ENCODE measurements at places on chromosomes 13 and 19.

DNA sequence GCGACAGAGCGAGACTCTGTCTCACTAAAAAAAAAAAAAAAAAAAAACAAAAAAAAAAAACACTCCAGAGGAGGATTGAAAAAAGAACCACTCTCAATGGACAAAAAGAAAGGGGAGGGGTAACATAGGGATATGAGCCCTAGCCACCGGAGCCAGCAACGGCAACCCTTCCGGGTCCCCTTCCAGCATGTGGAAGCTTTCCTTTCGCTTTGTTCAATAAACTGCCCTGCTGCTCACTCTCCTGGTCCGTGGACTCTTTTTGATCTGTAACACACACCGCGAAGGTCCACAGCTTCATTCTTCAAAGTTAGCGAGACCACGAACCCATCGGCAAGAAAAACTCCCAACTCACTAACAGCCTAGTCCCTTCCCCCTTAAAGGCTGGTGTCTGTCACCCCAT is 1.0 kb upstream of the REX1BD start:
- DNase-seq = no peak

DNA sequence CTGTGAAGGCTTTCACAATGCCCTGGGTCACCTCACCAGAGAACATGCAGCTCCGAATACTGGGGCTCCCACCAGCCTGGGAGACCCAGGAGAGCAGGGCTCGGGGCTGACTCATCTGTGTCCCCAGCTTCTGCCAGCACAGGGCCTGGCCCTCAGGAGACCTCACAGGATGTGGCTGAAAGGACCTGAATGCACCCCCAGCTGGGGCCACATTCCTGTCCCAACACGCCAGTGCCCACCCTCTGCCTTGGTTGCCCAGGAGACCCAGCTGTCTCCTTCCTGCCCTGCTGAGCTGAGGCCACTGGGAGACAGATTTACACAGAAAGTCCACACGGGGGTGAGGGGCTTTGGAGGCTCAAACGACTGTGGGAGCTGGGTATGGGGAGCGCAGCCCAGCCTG is 11.9 kb downstream of the BCAT2 start:
- no peak for DNase-seq

- DNase-seq = no peak
Observed at GRCh38 chr19:50501186-50501567, 9.8 kb downstream of the JOSD2 start.

DNA sequence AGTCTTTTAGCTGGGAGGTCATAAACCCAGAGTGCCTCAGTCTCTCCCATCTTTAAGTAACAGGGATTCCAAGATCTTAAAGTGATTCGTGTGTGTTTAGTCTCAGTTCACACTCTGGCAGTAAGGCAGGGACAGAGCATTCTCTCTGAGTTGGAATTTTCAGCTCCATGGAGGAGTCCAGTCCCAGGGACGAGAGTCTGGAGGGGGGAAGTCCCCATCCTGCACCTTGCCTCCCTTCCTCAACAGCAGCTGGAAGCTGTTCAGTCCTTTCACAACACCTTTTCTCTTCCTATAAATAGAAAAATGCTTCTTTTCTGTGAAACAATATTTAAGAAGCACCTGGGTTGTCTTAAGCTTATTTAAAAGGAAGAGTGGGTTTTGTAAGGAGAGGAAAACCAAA is 82.0 kb downstream of the KLF5 start:
- no peak for DNase-seq

- no peak for DNase-seq
Observed at GRCh38 chr19:1944088-1944915, 3.3 kb downstream of the CSNK1G2 start.

DNA sequence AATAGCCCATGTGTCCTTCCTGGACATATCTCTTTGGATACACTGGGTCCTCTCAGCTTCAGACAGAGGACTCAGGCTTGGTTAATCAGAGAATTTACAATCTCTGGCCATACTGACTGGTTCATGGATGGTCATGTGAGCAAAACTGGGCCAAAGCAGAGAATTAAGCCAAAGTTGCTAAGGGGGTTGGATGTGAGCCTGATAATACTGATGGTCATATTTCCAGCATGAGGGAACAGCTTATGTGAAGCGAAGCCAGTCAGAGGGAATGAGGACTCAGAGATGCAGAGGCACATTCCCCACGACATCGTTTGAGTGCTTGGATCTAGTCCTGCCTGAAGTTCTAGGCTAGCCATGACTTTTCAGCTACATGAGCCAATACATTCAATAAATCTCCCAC is 22.0 kb upstream of the LRRC4B start:
- no peak for DNase-seq

GRCh38 chr19:2497186-2497585 is 21.3 kb downstream of the GADD45B start:
- DNase-seq = no peak

- no peak for DNase-seq
Observed at GRCh38 chr13:21095311-21095710, 33.9 kb upstream of the LATS2 start.

- no peak for DNase-seq
Observed at GRCh38 chr13:90321281-90321931, 1026.1 kb upstream of the MIR17HG start.

- no peak for DNase-seq
Observed at GRCh38 chr13:35887115-35887666, 244.0 kb downstream of the DCLK1 start.

DNA sequence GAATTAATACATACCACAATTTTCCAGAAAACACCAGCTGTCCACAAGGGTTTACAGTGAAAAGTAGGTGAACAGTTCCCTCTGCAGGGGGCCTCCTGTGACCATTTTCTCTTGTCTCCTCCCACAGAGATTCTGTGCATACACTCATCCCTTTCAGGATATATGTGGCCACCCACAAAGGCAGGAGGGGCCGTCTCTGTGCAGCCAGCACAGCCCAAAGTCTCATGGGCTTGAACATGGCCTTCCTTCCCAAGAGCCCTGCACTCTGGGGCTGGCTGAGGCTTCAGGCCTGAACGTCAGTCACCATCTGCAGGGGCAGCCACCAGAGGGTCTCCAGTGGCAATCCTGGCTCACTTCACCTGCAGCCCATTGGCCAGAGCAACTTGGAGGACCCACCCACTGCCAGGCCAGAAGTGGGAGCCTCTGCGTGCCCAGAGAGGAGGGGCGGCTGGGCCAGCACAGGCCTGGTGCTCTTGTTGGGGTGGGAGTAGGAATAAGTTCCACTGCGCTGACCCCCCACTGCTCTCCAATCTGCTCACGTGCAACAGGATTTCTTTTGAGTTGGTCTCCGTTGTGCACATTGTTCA is 25.1 kb downstream of the TMEM161A start:
- no peak for DNase-seq

- DNase-seq = no peak
Observed at GRCh38 chr19:32642771-32643170, 32.2 kb downstream of the ANKRD27 start.

GRCh38 chr19:55452749-55453346 is 8.6 kb downstream of the ISOC2 start:
- DNase-seq = no peak

- no peak for DNase-seq
Observed at GRCh38 chr13:27860743-27861142, 59.1 kb upstream of the PDX1 start.

- no peak for DNase-seq
Observed at GRCh38 chr19:19661141-19661674, 2.3 kb downstream of the ATP13A1 start.

GRCh38 chr13:76086729-76087128 is 450.6 kb downstream of the LMO7 start:
- DNase-seq = no peak

- no peak for DNase-seq
Observed at GRCh38 chr19:19324059-19324770, 3.6 kb downstream of the MAU2 start.

DNA sequence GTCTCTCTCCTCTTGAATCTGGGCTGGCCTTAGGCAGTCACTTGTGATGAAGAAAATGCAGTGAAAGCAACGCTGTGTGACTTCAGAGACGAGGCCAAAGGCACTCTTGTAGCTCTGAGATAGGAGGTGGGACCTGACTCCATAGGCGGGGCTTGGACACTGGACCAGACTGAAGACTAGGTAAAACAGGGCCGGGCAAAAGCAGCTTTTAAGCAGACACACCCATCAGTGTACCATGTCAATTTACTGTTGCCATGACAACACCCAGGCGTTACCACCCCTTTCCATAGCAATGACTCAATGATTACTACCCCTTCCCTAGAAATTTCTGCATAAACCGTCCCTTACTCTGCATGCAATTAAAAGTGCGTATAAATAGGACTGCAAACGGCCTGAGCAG is 6.6 kb upstream of the EID2 start:
- DNase-seq = no peak

DNA sequence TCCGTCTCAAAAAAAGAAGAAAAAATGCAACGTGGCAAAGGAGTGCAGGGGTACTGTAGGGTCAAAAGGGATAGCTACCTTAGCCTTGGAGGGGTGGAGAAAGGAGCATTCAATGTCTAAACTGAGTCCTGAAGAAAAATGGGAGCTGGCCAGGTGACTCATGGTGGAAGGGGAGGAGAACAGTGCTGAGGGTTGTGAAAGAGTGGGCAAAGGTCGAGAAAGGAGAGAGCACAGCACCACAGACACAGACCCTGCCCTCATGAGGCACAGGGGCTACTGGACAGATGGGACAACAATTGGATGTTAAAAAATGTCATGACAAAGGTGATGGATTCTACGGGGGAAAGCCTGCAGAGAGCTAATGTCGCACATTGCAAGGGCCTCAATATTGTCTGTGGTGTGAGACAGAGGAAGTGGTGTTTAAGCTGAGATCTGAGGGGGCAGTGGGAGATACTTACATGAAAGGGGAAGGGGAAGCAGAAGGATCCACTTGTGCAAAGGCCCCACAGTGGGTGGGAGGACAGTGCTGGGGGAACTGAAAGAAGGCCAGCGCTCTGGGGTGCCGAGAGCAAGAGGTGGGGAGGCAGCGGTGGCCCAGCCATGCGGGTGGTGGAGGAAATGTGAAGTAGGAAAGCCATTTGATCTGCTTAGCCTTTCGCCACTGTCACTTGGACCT is 42.9 kb upstream of the URAD start:
- no peak for DNase-seq

GRCh38 chr13:40626561-40626960 is 39.9 kb downstream of the FOXO1 start:
- no peak for DNase-seq

GRCh38 chr13:106521095-106521799 is 14.2 kb downstream of the EFNB2 start:
- no peak for DNase-seq

DNA sequence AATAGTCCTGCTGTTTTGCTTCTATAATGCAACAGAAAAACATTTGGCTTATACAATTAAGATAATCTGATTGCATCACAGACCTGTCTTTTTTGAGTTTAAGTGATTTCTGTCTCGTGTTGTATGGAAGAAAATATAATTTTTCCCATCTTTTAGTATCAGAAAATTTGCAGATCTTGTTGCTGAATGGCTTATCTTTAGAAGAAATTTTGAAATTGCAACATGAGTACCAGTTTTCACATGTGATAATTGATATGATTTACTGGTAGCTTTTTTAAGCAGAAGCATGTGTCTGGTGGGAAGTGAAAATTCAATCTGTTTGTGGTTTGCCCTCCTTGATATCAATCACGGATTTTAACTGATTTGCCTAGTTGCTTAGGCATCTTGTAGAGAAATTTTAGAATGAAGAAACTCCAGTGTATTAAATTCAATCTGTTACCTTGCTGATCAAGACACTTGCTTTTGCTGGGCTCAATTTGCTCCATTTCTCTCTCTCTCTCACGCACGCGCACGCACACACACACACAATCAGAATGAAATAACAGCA is 89.8 kb upstream of the MYCBP2 start:
- DNase-seq = no peak

GRCh38 chr13:113874177-113874576 is 10.3 kb upstream of the GAS6 start:
- no peak for DNase-seq

- DNase-seq = no peak
Observed at GRCh38 chr13:22227895-22228294, 557.0 kb downstream of the FGF9 start.

DNA sequence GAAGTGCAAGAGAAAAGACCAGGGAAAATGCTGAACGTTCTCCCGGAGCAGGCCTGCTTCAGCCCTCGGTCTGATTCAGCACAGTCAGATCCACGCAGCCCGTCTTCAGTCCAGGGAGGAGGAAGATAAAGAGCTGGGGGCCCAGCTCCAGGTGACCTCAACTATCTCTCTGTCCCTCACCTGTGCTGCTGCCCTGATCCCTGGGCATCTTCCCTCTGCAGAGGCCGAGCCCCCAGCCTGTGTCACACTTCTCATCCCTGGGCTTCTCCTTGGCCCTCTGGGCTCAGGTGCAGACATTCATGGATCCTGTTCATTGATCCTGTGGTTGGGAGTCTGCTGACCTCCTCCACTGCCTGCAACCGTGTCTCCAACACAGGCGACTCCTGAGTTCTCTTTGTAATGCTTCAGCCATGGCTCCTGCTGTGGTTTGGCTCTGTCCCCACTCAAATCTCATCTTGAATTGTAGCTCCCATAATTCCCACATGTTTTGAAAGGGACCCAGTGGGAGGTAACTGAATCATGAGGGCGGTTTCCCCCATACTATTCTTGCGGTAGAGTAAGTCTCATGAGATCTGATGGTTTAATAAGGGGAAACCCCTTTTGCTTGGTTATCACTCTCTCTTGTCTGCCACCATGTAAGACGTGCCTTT is 27.9 kb downstream of the COL4A2 start:
- no peak for DNase-seq

GRCh38 chr13:20291037-20291436 is 58.9 kb upstream of the GJB6 start:
- DNase-seq = no peak

DNA sequence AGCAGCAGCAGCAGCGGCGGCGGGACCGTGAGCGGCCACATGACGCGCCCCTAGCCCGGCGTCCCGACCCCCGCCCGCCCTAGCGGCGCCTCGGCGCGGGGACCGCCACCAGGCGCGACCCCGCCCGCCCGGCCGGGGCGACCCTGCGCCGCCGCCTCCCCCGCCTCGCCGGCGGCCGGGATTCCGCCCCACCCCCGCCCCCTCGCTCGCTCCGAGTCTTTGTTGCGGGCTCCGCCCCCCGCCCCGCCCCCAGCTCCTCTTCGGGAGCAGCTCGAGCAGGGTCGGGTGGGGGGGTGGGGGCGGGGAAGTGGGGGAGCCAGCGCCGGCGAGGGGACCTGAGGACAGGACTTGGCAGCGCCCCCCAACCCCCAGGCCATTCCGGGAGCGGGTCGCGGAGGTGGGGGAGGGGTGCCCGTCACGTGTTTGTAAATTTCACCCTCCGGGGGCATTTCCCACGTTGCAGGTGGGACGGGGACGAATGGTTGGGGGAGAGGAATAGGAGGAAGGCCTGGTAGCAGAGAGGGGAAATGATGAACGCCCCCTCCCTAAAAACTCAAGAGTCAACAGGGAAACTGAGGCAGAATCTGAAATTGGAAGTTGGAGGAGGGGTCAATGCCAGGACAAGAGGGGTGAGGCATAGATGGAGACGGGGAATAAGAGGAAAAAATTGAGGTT is at the start of gene OLFM2:
OLFM2 (minus strand) TSS at position 190 of the 675 bp plus-strand sequence; CDS start at position 41, 149 bp downstream.
- no peak for DNase-seq

GRCh38 chr13:92804926-92805325 is 421.7 kb upstream of the GPC6 start:
- no peak for DNase-seq

GRCh38 chr19:35249146-35249847 is 495 bp downstream of the LSR start:
- no peak for DNase-seq
